ENCODE measurements at places on chromosomes 6 and 20.

DNA sequence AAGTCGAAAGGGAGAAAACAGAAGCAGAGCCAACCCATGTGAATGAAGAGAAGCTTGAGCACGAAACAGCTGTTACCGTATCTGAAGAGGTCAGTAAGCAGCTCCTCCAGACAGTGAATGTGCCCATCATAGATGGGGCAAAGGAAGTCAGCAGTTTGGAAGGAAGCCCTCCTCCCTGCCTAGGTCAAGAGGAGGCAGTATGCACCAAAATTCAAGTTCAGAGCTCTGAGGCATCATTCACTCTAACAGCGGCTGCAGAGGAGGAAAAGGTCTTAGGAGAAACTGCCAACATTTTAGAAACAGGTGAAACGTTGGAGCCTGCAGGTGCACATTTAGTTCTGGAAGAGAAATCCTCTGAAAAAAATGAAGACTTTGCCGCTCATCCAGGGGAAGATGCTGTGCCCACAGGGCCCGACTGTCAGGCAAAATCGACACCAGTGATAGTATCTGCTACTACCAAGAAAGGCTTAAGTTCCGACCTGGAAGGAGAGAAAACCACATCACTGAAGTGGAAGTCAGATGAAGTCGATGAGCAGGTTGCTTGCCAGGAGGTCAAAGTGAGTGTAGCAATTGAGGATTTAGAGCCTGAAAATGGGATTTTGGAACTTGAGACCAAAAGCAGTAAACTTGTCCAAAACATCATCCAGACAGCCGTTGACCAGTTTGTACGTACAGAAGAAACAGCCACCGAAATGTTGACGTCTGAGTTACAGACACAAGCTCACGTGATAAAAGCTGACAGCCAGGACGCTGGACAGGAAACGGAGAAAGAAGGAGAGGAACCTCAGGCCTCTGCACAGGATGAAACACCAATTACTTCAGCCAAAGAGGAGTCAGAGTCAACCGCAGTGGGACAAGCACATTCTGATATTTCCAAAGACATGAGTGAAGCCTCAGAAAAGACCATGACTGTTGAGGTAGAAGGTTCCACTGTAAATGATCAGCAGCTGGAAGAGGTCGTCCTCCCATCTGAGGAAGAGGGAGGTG is 38.7 kb downstream of the ZBTB2 start:
- DNase-seq = no peak

DNA sequence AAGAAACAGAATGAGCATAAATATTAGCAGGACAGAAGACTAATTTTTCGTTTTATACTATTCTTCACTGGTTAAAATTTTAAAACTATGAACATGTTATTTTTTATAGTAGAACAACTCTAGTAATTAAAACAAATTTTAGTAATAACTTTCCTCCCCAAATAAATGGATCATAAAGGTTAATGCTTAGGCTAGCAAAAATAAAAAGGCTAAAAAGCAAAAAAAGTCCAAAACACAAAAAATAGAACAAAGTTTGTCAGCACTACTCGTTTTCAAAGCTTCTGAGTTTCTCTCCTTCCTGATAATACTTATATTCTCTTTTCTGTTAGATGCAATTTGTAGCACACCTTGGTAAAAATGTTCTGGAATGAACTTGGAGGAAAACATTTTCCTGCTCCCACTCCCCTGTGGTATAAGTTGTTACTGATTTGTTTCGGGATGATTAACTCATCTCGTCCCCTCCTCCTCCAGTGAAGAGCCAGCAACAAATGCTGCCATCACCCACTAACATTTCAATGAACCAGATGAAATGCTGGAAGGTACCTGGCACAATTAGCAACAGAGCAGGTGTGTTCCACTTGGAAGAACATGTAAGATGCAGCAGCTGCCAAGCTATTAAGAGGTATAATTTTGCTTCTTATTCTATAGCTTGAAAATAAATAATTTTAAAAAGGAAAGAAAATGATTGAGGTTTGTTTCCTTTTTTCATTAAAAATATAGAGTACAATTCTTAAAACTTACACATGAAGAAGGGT is 130.5 kb downstream of the MYB start:
- no peak for DNase-seq

GRCh38 chr6:36116943-36117342 is 13.4 kb upstream of the MAPK13 start:
- DNase-seq = no peak

DNA sequence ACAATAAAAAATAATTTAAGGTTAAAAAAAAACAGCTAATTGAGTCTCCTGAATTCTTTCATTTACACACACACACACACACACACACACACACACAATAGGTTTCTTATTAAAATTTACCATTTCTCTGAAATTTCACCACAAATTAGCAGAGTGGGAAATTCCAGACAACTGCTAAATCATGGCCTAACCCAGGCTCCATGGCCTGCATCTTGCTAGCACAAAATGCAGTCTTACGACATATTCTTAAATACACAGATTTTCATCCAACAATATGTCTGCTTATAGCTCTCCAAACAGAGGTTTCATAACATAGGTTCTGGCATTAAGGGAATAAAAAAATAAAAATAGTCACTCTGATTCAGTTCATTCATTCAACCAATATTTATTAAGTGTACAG is 46.9 kb downstream of the SOD2 start:
- no peak for DNase-seq

DNA sequence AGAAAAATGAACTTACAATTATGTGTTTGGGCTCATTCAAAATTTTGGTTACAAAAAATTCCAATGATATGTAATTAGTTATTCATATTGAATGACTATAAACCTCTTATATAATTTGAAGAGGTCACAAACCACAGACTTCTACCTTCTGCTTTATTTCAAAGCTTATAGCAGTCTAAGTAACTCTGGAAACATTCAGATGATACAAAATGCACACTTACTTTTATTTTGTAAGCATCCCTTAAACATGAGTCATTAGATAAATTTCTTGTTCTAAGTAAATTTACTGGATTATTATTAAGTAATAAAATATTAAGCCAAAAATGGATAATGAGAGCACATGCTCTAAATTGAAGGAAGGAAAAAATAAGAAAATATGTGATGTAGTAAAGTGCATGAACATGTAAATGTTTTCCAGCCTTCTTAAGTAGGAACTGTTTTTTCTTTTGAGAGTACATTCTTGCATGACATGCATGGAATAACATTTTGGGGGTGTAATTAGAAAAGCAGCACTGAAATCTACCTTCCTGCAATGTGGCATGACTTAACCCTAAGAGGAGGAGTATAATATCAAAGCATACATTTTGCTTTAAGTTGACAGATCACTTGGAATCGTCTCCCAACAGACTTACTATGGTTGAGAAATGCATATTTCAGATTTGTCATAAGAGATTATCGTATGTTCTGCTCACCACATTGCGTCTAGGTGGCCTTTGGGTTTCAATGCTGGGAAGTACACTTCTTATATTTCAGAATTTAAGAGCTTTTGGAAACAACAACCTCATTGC is 372.7 kb upstream of the HSF2 start:
- DNase-seq = no peak

- DNase-seq = no peak
Measured at GRCh38 chr6:1608222-1609040, 1.3 kb upstream of the FOXC1 start.

DNA sequence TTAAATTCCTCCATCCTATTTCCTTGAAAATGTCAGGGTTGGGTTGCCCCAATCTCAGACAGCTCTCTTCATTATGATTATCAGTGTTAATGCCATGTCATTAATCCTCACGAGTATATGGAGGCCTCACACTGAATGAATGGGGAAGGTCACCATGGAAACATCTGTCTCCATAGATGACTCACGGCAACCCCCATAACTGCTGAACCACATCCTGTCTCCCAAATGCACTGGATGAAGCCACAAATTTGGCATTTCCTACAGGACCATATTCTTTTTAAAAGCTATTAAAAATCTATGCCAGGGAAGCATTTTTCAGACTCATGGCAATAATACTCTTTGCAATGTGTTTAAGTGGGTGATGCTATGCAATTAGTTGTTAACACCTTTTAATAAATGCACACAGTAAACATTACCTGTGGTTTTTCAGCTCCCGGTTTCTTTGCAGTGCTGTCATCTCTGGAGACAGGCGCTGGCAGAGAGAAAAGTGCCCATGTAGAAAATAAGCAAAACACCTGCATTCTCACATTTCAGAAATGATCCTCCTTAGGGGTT is 80.1 kb upstream of the PTPRK start:
- DNase-seq = no peak

DNA sequence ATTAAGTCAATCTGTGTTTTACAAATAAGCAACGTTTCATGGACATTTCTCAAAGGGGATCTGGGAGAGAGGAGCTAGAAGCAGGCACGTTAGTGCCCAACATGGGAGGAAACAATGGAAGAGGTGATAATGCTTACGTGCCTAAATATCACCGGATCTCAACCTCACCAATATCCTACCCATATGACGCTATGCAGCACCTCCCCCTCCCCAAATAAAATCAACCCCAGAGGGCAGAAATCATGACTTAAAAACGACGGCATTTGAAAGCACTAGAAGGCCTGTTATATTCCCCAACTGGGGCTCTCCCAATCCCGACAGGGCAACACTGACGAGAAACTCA is 425 bp downstream of the HBS1L start:
- no peak for DNase-seq

DNA sequence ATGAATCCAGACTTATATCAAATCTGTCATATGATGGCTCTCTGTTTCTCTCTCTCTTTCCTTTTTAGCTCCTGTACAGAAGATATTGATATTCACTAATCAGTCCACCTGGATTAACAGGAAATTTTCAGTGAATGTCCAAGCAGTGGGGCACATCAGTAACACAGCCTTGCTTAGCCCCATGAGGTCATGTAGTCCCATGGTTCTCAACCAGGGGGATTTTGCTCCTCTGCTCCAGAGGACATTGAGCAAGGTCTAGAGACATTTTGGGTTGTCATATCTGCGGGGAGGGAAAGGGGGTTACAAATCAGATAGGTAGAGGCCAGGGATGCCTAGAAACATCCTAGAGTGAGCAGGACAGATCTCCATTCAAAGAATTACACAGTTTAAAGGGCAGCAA is 810 bp downstream of the GSTA1 start:
- no peak for DNase-seq

- DNase-seq = no peak
Measured at GRCh38 chr6:119484598-119484997, 135.0 kb upstream of the MAN1A1 start.

- no peak for DNase-seq
Measured at GRCh38 chr6:65448866-65449265, 258.2 kb downstream of the EYS start.

DNA sequence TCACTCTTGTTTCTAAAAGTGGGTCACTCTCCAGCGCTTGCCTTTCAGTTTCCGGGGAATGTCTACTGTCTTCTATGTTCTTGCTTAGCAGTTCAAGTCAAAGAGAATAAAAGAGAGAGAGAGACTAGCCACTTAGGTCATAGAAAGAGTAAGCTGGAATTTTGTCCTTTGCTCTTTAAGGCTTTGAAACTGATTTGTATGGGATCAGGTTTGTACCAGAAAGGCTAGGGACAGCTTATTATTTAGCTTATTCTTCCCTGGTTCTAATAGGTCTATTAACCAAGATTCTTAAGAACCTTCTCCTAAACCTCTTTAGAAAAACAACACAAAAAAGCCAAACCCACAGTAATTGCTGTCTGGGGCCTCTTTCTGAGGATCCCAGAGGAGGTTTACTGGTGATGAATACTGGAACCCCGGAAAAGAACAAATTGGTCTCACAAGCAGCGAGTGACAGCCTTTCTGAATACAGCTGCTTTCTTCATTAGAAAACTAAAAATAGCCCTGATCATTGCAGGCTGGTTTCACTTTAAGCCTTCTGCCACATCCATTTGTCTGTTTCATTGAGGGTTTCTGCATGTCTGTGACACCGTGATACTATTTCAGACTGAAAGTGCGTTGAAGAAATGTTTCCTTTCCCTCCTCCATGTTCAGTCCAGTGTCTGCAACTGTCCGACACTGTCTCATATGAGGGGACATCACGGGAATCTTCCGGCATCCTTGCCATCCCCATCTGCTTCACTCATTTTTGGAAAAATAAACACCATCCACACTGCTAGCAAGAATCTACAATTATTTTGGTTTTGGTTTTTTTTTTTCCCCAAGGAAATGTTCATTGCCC is 75.1 kb upstream of the ATXN1 start:
- DNase-seq = no peak

- no peak for DNase-seq
Measured at GRCh38 chr6:13470238-13471140, 16.9 kb downstream of the GFOD1 start.

- DNase-seq = no peak
Measured at GRCh38 chr6:145891126-145891525, 73.0 kb downstream of the SHPRH start.

DNA sequence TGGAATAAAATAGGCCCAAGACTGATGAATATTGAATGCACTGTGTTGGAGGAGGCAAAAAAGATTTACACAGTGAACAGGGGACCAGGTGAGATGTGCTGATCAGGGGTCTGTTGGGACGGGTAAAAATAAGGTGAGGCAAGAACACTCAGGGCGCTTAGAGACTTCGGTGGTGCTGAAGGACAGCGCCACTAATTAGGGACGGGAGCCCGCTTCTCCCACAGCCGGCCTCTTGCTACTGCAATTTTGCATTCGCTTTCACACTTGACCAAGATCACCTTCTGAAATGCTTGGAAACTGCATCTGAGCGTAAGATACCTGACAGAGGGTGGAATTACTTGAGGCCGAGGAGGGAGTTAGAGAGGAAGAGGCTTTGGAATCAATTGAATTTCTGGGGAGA is 7.3 kb downstream of the TFAP2D start:
- DNase-seq = no peak

GRCh38 chr6:154653853-154654252 is 79.4 kb upstream of the SCAF8 start:
- DNase-seq = no peak

GRCh38 chr6:157233156-157233555 is 90.2 kb downstream of the TMEM242 start:
- no peak for DNase-seq

- no peak for DNase-seq
Measured at GRCh38 chr6:38943964-38944363, 104.6 kb upstream of the GLP1R start.

GRCh38 chr6:93341900-93342613 is 77.3 kb downstream of the EPHA7 start:
- DNase-seq = no peak

DNA sequence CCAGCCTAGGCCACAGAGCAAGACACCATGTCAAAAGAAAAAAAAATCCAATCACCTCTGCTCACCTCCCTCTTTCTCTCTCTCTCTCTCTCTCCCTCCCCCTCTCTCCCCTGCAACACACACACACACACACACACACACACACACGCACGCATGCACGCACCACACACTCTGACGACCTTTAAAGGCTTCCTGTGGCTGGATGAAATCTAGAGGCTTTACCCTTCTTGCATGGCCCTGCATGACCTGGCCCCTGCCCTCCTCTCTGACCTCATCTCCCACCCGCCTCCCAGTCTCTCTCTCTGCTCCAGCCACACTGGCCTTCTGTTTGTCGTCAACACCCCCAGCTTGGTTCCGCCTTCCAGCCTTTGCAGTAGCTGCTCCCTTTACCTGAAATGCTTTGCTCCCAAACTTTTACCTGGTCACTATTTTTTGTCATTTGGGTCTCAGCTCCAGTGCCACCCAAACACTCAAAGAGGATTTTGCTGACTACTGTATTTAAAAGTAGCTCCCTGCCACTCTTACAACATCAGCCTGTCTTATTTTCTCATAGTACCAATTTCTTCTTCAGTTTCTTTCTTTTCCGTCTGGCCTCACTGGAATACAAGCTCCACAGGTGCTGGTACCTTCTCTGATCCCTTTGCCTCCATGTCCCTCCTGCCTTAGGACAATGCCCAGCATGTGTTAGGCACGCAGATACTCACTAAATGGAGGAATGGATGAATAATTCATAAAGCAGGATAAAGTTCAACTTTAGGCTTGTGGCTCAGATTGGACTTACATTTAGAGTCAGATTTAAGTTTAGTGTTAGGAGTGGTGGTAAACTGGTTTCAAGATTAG is 4.3 kb upstream of the LTA start:
- DNase-seq = no peak

Measured in activated naive CD8-positive, alpha-beta T cell treated with anti-CD3 and anti-CD28 coated beads, Interleukin-2, amount 50 U/mL, for 16 hours (primary cell).